ENCODE measurements at places on chromosomes 1 and 21. TPM values are rescaled to one million over a fixed set of nuclear protein-coding genes. Genes with fewer than 3 reads are reported as not detected.
A peak's percentile ranks its signal among the peaks of the same experiment; 100 is the strongest.

DNA sequence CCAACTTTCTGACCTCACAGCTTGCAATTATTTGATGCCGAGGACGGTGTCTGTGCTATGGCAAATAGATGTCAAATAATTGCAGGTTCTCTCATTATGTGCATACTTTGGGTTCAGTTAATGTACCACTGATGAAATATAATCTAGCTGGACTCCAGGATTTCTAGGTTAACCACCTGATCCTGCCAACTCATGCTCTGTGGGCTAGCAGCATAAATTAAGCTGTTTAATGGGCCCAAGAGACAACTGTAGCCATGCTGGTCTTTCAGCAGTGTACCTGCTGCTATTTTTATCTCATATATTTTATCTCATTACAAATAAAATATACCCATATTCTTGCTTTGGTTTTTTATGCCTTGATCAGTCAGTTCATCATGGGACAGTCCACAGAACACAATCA, 43.3 kb upstream of the HP1BP3 start:
- DNase-seq, result no peak

SYT6 gene
- not detected for total RNA-seq

DNA sequence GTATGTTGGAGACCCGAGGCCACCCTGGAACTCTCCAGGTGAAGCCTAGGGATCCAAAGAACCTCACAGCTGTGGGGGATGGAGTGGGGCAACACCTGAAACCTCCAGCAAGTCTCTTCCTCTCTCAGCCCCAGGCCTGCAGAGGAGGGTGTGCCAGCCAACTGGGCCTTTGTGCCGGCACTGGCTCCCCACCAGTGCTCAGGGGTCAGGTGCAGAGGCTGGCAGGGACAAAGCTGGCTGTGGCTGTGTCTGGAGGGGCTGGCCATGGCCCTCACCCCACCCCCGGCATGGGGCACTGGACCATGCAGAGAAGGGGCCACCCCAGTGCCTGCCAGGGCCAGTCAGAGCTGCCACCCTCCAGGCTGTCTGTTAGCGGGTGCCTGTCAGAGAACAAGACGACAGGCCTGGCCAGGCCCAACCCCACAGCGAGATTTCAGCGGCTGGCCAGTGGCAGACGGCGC, 3.9 kb downstream of the COL18A1 start:
- peak; percentile 61 for DNase-seq

IGSF5 gene
- total RNA-seq, result 4.1 TPM

DNA sequence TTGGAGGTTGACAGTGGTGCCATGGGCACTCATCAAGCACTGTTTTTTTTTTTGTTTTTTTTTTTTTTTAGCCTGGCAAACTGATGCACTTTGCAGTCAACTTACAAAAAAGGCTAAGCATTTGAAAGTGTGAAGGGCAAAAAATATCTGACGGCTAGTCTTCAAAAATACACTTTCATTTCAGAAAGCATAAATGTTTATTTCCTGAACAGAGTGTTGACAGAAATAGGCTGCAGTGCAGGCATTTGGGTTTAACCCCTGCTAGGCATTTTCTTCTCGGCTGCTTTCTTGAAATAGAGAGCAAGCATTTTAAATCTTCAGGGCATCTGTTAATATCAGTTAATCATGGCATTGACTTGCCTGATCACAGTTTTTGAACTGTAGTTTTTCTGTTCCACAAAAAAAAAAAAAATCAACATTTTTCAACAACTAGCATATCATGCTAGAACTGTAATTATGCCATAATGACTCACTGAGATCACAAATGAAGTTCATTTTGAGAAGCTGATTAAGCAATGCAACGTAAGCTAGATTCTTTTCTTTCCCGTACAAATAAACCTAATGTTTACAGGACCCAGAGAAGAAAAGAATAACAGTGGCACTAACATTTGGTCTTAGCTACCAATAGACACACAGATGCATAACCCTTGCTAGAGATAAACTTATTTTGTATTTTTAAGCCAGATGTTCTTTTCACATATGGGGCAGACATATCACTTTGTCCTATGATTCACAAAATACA, 100.4 kb upstream of the USH2A start:
- no peak for DNase-seq

- no peak for DNase-seq
Measured at GRCh38 chr21:44323591-44323990, 15.6 kb downstream of the CFAP410 start.

GRCh38 chr1:19706136-19706535, 41.5 kb downstream of the HTR6 start:
- DNase-seq, result no peak

GRCh38 chr1:114113411-114114184, 40.1 kb downstream of the SYT6 start:
- DNase-seq, result no peak

PBX1 gene
- total RNA-seq, result 69.6 TPM

DNA sequence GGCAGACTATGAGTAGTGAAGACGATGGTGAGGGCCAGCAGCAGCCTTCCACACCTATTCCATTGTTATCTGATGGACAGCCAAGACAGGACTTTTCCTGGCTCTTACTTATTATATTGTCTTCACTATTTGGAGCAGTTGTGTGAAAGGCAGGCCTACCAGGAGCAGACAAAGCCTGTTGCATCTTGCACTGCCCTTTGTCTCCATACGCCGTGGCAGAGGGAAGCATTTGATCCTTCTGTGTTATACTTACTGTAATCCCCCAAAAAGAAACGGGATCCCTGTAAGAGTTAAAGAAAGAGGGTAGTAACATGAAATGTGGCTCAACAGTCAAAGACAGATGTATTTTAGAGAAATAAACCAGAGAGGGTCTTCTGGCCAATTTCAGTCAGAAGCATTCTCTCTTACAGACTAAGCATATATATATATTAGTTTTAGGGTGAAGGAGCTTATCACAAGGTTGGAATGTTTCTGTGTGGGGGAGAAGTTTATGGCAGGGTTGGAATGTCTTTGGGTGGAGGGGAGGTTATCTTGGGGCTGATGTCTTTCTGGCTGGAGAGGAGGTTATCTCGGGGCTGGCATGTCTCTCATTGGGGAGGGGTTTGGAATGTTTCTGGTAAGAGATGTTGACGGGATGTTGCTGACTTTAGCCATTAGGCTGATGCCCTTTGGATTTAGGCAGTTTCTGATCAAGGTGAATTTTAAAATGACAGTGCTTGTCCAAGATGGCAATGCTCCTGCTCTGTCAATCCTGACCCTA, 23.4 kb upstream of the HSD3B1 start:
- DNase-seq, result no peak

- DNase-seq, result peak; percentile 55
Measured at GRCh38 chr21:43812139-43812821, 22.9 kb downstream of the RRP1 start.

MAP3K7CL gene
- total RNA-seq, result 1.1 TPM

DNA sequence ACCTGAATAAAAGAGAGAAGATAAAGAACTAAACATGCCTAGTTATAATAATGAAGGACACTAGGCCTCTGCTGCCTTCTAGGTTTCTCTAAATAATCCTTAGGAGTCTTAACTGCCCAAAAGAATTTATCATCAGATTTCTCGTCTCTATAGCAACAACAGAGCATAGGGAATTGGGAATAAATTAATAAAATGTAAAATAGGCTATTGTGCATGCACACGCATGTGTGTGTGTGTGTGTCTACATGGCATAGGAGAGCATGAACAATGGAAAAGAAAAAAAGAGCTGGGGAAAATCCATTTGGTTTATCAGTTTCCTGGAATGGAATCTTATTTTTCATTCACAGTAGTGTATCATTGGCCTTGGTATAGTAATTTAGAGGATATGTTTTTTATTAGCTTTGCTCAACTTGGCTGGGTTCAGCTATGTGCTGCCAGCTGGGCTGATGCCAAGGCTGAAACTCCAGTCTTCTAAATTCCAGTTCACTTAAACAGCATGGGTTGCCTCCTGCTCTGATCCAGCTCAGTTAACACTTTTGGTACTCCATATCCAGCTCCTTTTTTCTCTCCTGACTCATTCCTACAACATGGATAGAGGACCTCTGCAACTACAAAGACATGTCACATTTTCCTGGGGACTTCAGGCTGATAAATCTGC, 80.6 kb upstream of the SLFNL1 start:
- DNase-seq, result peak; percentile 92

AGT gene
- total RNA-seq, result 54.9 TPM

- DNase-seq, result no peak
Measured at GRCh38 chr1:76137746-76138145, 63.2 kb downstream of the ST6GALNAC3 start.

OVAAL gene
- total RNA-seq, result 1.5 TPM

DNA sequence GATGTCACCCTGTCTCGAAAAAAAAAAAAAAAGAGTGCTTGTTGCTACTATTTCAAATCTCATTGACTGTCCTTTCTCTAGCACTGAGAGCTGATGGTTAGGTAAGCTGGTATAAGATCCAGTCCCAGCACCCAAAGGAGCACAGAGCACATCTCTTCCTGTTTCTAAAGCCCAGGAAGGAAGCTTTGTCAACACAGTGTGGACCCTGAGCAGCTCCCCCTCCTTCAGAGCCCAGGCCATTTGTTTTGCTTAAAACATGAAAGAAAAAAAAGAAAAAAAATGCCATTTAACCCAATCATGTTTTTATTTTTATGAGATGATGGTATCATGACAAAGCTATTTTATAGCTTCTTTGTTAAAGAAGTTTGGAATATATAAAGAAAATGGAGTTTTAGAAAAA, 184.1 kb upstream of the DUSP10 start:
- no peak for DNase-seq

APOBEC4 gene
- not detected for total RNA-seq

DNA sequence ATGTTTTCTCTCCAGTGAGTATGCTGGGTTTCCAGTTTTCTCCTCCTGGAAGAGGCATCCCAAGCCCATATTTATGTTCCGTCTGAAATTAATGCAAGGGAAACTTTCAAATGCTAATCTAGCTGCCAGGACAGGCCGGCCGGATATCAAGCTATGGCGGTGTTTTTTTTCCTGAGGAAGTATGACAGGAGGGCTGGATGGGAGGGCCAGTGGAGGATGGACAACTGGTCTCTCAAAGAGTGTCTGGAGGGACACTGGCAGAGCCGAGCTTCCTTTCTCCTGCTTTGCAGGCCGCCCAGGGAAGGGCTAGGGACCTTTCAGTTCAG, 212.7 kb downstream of the TRABD2B start:
- DNase-seq, result no peak

GRCh38 chr1:97820470-97821188, 100.2 kb downstream of the DPYD start:
- DNase-seq, result no peak

GRCh38 chr1:228792601-228793000, 57.3 kb downstream of the RHOU start:
- no peak for DNase-seq

CELA2A gene
- total RNA-seq, result not detected

DNA sequence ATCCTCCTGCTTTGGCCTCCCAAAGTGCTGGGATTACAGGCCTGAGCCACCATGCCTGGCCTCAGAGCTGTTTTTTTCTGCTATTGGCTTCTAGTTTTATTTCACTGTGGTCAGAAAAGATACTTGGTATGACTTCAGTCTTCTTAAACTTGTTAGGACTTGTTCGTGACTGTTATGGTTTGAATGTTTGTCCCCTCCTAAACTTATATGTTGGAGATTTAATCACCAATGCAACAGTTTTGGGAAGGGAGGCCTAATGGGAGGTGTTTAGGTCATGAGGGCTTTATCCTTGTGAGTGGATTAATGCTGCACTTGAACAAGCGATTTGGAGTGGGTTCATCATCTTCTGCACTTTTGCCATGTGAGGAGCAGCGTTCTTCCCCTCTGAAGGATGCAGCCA, 24.5 kb upstream of the SOD1 start:
- DNase-seq, result no peak

DNA sequence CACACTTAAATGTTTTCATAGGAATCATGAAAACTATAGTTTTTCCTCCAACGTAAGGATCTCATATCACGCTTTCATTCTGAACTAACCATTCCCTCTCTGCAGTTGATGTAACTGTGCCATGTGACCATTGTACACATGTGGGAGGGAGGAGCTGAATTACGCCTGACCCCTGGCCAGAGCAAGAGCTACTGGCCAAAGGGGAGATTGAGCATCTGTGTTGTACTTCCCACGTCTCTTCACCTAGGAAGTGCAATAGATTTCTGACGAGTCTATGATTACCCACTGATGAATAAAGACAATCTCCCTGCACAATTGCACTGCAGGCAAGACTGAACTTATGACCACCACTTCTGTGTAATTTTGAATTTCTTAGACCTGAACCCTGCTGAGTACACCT, 24.0 kb downstream of the PTPRC start:
- no peak for DNase-seq

SHC1 gene
- 62.1 TPM for total RNA-seq

GRCh38 chr1:95625224-95625623, 391.2 kb downstream of the RWDD3 start:
- no peak for DNase-seq

- no peak for DNase-seq
Measured at GRCh38 chr1:242544071-242544470, 19.6 kb upstream of the PLD5 start.

- no peak for DNase-seq
Measured at GRCh38 chr1:24127134-24127800, 15.3 kb upstream of the MYOM3 start.

- DNase-seq, result no peak
Measured at GRCh38 chr1:115237507-115237906, 100.5 kb downstream of the NGF start.

DNA sequence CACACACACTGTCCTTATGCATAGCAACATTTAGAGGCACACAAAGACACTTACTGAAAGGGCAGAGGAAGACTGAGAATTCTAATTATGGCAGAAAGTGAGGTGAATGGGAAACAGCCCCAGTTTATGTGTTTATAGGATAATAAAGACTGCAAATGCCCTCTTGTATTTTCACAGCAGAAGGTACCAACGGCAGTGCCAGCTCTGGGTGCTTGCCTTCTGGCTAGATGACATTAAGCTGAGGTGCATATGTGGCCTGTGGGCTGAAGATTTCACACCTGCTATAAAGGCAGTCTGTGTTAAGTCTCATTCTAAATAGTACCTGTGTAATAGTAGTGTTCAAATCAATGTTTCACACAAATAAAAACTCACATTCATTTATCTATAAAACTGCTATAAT, 347.2 kb upstream of the ZRANB2 start:
- DNase-seq, result no peak
